PC-3 (cell line): ENCODE measurements at places on chromosomes 4 and X. TPM values are rescaled to one million over a fixed set of nuclear protein-coding genes. Genes with fewer than 3 reads are reported as not detected.
A peak's percentile ranks its signal among the peaks of the same experiment; 100 is the strongest.

DNA sequence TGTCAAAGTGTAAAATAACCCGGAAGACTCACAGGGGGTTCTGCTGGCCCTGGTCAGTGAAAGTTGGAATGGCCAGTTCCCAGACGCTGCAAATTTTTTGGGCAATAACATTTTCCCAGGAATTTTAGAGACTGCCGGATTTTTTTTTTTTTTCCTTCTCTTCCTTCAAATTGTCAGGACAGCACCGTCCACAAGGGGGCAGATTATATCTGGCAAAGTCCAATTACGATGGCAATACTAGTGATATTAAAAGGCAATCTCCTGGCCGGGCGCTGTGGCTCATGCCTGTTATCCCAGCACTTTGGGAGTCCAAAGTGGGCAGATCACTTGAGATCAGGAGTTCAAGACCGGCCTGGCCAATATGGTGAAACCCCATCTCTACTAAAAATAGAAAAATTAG is 20.5 kb downstream of the SLC25A5 start:
- DNase-seq = peak; percentile 74
- no peak overlapping the region for H3K4me3 ChIP-seq
- H3K36me3 ChIP-seq = no peaks in the 10 kb centered on the region
- H3K4me1 ChIP-seq = no peaks in the 10 kb centered on the region
- no peaks in the 10 kb centered on the region for H3K27me3 ChIP-seq

GRCh38 chr4:119204916-119205315 is 7.6 kb upstream of the USP53 start:
- H3K4me1 ChIP-seq = peaks cover 20% of the 10 kb centered on the region
- peak; percentile 32 for DNase-seq
- H3K4me3 ChIP-seq = no peak overlapping the region

GRCh38 chr4:181528570-181529184 is 714.5 kb upstream of the TENM3 start:
- no peak overlapping the region for H3K4me3 ChIP-seq
- no peaks in the 10 kb centered on the region for H3K4me1 ChIP-seq
- no peak overlapping the region for H3K27ac ChIP-seq
- no peaks in the 10 kb centered on the region for H3K27me3 ChIP-seq
- DNase-seq = peak; percentile 71

DNA sequence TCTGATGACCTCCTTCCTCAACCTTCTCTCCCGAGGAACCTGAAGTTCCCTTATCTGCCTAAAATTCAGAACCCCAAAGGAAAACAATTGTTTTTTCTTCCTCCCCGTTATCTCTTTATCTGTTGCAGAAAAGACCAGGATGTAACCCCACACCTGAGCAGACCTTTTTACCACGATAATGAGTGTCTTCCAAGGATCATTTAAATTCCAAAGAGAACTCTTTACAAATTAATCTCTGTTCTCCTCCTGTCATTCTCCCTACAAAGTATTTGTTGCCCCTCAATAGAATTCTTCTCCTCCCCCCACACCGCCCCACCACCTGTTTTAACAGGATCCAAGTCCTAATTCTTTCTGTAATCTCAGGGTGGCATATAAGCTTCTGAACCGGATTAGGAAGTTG is 78.5 kb upstream of the NLGN4X start:
- no peaks in the 10 kb centered on the region for H3K27me3 ChIP-seq
- H3K36me3 ChIP-seq = no peaks in the 10 kb centered on the region
- DNase-seq = no peak

GRCh38 chrX:14032406-14032805 is 2.7 kb upstream of the GEMIN8 start:
- H3K27ac ChIP-seq = no peak overlapping the region
- H3K27me3 ChIP-seq = no peaks in the 10 kb centered on the region
- H3K4me1 ChIP-seq = peaks cover 28% of the 10 kb centered on the region
- H3K4me3 ChIP-seq = no peak overlapping the region

GRCh38 chrX:42398967-42399631 is 378.9 kb downstream of the PPP1R2C start:
- H3K36me3 ChIP-seq = no peaks in the 10 kb centered on the region
- no peak overlapping the region for H3K27ac ChIP-seq
- DNase-seq = no peak
- H3K4me3 ChIP-seq = no peak overlapping the region

DNA sequence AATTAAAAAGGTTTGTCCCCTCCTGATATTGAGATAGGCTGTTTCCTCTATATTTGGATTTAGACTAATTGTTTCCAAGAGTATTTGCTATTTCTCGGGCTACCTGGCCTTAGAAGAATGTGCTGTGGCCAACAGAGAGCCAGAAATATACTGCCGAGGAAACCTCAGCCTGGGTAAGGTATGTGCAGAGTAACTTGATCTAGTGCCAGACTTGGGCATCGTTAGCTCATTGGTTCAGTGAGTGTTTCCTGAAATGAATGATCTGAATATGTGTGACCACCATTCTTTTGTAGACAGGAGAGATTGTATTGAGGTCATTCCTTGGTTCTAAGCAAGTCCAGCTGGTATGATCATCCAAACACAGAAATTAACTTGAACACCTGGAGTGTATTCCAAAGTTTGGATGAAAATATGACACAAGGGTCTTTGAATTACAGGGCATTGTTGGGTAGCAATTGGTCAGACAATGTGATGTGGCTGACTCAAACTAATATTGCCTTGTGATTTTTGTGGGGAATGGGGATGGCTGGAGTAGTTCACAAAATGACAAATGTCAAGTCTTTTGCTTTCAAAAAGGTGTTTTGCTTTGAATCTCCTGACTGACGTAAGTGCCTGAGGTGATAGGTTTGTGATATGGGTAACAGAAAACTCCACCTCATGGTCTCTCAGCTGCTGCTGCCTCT is 100.2 kb upstream of the CXCL13 start:
- H3K27me3 ChIP-seq = no peaks in the 10 kb centered on the region
- H3K4me1 ChIP-seq = no peaks in the 10 kb centered on the region
- DNase-seq = no peak
- no peak overlapping the region for H3K27ac ChIP-seq

DNA sequence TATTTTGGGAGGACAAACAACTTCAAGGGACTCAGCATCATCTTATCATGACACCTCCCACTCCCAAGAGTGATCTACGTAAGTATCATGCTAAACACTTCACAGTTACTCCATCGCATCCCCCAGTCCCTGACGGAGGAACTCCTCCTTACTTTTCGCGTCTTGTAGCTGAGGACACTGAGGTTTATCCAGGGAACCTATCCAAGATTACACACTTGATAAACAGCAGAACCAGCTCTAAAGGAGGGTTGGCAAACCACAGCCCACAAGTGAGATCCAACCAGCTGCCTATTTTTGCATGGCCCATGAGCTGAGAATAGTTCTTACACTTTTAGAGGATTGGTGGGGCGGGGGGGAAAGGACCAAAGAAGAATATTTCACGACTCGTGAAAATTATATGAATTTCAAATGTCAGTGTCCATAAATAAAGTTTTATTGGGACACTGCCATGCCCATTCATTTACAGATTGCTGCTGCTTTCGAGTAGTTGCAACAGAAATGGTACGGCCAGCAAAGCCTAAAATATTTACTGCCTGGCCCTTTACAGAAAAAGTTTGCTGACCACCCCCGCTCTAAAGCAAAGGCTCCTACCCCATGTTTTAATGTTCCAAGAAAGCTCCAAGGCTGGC is 47.8 kb downstream of the SEPSECS start:
- no peaks in the 10 kb centered on the region for H3K27me3 ChIP-seq
- H3K4me1 ChIP-seq = peaks cover 19% of the 10 kb centered on the region
- DNase-seq = no peak
- no peak overlapping the region for H3K27ac ChIP-seq
- H3K4me3 ChIP-seq = no peak overlapping the region

The C4orf36 gene
- 1.8 and 2.0 TPM in 2 replicates for total RNA-seq
